ENCODE measurements at places on chromosomes 11 and 22.

- no peak for DNase-seq
These were observed 5.9 kb downstream of the PTPRJ start for GRCh38 chr11:47986219-47986618.

- no peak for DNase-seq
These were observed 84.7 kb downstream of the TTC28 start for GRCh38 chr22:28594797-28595462.

DNA sequence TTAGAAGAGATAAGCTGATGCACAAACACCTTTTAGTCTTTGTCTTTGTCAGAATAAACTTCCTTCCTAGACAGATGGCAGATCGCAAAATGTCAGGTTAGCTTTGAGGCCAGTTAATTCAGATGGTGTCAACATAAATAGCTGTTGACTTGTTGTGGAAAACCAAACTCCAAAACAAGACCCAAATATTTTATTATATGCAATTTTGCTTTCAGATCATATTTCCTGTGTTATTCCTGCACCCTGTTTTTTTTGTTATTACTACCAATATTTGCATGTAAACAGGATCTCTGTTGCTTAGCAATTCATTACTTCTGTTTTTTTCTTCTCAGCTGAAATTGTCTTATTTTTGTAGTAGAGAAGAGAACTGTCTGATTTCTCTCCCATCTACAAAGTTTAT lies 316.0 kb downstream of the ETS1 start:
- no peak for DNase-seq

GRCh38 chr22:37378642-37379058 lies 48.6 kb downstream of the ELFN2 start:
- no peak for DNase-seq

DNA sequence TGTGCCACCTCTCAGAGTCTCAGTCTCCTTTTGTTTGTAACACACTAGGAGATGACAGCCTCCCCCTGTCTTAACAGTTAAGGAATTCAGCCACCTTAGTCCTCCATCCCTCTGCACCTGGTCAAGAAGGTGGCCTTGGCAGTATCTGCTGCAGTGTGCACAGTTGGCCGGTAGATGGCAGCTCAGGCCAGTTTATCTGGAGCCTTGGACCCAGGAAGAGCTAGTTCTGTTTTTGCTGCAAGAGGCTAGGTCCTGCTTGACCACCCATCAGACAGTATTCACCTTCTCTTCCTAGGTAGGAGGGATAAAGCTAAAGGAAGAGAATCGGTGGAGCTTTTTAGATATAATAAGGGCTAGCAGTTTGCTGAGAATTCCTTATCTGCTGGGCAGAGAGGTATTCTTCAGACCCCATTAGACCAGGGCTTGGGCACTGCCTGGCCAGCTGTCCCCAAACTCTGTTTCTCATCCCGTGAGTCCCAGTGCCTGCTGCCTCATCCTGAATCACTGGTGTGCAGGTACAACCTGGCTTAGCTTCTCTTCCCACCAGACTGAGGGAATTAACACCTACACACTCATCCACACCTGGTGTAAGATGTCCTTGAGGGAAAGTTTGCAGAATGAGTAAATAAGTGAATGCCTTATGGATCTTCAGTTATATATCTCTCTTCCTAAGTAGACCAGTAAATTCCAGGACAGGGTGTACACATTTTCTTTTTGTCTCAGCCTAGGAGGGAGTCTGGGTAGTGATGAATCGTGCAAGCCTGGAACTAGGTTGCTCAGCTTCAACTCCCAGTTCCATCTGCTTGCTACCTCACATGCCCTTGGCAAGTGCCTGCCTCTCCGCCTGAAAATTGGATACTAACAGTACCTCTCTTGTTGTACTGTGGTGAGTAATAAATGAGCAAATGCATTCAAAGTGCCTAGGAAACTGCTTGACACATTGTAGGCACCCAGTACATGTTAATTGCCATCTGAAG lies 70.8 kb upstream of the NARS2 start:
- peak; percentile 36 for DNase-seq

DNA sequence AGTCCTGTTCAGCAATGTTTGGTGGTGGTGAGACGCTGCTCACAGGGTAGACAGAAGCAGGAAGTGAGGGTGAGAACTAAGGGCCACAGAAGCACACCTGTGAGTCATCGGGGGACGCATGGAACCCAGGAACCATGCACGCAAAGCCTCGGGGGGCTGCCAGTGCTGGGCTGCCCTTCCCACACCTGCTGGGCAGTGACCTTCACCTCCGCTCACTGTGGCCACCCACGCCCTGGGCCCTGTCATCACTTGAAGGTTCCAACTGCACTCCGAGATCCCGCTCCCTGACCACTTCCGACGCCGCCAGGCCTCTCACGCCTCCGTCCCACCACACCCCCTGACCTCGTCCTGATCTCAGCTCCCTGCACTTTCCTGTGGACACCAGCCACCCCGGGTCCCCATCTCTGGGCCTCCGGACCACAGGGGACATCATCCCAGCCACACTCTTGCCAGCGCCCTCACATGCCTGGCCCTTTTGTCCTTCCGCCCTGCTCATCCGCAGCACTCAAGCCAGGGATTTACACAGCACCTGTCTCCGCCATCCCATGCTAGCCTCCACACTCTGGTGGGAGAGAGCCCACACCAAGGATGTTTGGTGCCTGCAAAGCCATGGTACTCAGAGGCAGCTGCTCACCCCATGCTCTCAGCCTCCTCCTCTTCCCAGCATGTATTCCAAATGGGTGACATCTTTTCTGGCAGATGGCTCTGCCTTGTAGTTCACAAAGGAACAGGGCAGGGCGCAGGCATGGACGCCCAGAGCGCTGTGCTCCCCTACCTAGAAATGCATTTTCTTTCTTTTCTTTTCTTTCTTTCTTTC lies 23.1 kb upstream of the ATXN10 start:
- DNase-seq, result no peak

GRCh38 chr22:19412478-19412877 lies 19.1 kb downstream of the HIRA start:
- no peak for DNase-seq

DNA sequence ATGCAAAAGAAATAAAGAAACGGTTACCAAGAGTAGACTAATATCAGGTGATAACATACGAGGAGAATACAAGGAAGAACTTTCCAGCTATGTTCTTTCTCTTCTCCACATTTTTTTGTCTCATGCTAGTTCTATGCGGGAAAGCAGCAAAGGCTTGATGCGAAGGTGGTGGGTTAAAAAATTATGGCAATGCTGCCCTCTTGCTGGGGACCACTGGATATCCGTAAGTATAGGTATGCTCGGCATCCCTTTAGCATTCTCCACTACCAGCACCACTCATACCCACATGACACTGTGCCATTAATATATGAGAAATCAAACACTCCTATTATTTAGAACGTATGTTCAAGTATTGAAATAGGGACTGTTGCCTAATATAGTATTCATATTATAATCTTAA lies 776.4 kb downstream of the LRRC4C start:
- no peak for DNase-seq

DNA sequence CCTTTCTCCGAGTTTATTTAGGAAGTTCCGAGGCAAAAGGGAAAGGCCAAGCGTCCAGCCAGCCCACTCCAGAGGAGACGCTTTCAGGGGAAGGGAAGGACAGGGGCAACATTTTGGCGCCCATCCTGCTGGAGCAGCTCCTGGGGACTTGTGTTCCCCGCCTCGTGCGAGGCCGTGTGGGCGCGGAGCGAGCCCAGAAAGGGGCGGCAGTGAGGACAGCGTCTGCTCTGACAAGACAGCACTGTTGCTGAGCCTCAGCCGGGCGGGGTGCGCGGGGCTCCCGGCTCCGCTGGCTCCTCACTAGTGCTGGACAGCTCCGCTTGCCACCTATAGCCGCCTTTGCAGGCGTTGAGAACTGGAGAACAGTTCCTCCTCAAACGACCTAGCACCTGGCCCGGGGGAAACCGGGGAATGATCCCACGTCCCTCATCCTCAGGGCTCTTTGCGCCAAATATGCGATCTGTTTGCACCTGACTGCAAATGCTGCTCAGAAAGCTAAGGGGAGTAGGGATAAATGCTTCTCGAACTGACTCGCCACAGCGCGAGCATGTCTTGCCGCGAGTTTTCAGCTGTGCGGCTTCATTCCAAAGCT lies 722 bp upstream of the GUCY1A2 start:
- DNase-seq, result no peak

DNA sequence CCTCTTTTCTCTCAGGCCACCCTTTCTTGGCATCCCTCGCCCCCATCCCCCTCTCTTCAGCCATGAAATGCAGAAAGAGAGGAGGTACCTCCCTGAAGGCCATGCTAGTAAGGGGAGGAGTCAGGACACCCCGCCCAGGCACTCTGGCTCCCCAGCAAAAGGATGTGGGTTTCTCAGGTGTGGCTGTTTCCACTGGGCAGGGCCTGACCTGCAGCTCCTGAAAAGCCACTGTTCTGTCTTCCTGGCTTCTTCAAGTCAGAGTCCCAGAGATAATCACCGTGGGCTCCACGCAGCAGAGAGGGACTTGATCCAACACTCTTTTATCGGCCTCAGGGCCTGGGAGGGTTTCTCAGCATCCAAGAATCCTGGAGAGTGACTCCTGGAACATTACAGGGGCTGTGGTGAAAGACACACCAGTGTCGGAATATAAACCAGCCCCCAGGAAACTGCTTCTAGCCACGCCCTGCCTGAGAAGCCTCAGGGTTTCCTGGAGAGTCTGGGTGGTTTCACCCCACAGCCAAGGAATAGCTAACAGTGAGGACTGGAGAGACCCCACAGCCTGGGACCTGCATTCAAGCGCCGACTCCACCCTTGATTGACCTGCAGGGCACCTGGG lies 45.7 kb upstream of the TSPAN18 start:
- DNase-seq, result no peak

- DNase-seq, result no peak
These were observed 35.4 kb downstream of the RAB38 start for GRCh38 chr11:88139865-88140264.

All from C1 segment of cervical spinal cord (tissue), 14 donors.